CD4-positive, alpha-beta T cell (primary cell): ENCODE measurements at places on chromosomes 11 and 22.

- DNase-seq: peak; percentile 92
Measured at GRCh38 chr11:118956094-118956846, at the start of gene UPK2. Gene UPK2, plus strand, starts transcription at chr11:118956298. Its CDS starts 53 bp downstream, at chr11:118956351.

- no peak for DNase-seq
Measured at GRCh38 chr11:101817581-101817980, 97.2 kb upstream of the CEP126 start.

- DNase-seq: no peak
Measured at GRCh38 chr22:28024422-28024888, 105.4 kb upstream of the PITPNB start.

- no peak for DNase-seq
Measured at GRCh38 chr11:85755701-85756100, 55.2 kb downstream of the SYTL2 start.

DNA sequence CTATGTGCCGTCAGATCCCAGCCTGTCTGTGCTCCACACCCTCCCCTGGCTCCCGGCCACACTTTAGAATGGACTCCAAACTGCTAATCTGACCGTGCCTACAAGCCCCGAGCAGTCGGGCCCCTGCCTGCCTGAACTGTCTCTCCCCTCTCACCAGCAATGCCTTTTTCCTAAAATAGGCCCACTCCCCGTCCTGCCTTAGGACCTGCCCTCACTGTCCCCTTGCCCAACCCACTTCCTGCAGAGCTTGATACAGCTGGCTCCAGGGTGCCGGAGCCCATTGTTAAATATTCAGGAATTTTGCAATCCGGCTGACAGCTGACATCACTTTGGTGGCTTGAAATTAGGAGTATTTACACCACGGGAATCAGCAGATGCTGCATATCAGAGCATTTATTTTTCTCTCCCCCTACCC, 21.4 kb downstream of the MN1 start:
- DNase-seq: no peak

- no peak for DNase-seq
Measured at GRCh38 chr22:43838161-43838560, 24.2 kb downstream of the SULT4A1 start.

GRCh38 chr11:30454111-30454510, 131.2 kb downstream of the ARL14EP start:
- no peak for DNase-seq

- DNase-seq: no peak
Measured at GRCh38 chr11:10725114-10725906, 25.7 kb upstream of the CTR9 start.

- DNase-seq: no peak
Measured at GRCh38 chr11:74474316-74474715, 7.0 kb upstream of the KCNE3 start.

DNA sequence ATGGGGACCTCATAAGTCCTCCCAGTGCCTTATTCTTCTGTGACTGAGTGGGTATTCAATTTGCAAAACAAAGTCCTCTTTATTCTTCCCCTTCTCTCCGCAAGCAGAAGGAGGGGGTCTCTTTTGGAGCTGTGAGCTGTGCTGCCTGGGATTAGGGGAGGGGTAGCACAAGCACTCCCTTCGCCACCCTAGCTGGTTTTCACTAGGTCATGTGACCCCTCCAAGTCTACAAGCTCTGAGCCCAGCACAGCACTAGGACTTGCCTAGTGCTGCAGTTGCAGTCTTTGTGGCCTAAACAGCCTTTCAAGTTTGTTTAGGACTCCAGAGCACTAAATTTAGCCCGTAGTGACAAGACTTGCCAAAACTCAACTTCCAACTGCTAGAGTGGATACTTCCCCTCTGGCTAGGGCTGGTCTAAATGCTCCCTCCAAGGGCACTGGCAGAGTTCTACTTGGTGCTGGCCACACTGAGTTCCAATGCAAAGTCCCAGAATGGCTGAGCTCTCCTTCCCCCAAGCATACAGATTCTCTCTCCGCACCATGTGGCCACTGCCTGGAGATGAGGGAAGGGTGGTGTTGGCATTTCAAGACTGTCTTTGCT, 25.4 kb downstream of the TAF1D start:
- DNase-seq: no peak

DNA sequence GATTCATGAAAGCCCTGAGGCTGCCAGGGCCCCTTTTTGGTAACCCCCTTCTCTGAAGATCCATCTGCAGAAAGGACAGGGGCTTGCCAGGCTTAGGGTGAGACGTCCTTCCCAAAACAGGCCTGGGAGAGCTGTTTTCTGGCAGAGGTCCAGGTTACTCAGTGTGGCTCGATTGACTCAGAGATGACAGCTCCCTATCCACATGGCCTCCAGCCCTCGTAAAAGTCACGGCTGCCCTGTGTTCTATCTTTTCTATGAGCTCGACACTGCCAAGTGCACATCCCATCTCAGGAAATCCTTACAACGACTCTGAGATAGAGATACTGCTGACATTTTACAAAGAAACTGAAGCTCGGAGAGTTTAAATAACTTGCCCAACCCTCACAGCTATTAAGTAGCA, 20.4 kb downstream of the ADAMTS8 start:
- no peak for DNase-seq

GRCh38 chr11:62548545-62549335, 2.1 kb upstream of the AHNAK start:
- DNase-seq: no peak

DNA sequence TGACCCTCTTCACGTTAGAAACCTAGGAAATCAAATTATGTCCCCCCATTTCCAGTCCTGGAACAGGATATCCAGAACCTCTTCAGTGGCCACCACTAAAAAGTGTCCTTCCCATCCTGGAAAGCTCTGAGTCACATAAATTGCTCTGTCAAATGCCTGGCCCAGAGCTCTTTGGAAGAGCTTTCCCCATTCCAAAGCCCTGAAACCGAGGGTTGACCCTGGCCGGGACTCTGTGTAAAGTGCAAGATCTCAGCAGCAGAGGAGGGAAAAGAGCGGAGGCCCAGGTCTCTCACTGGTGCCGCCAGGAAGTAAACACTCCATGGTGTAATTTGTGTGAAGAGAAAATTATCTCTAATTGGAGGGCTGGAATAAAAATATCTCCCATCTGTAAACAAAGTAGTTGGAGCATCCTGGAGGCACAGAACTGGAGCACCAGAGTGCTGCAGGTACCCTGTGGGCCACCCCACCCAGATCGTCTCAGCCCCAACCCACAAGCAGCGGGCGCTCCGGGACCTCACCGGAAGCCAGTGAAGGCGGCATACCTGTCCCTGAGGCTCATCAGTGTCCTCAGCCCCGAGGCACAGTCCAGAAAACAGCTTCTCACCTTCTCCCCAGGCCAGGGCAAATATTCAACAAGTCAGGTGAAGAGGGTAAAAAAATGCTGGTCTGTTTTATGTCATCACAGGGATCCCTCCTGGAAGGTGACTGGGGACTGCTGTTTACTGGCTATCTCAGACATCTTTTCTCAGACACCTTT, 4.7 kb upstream of the JAM3 start:
- no peak for DNase-seq

GRCh38 chr11:134266841-134267251, 9.3 kb upstream of the GLB1L3 start:
- DNase-seq: no peak

DNA sequence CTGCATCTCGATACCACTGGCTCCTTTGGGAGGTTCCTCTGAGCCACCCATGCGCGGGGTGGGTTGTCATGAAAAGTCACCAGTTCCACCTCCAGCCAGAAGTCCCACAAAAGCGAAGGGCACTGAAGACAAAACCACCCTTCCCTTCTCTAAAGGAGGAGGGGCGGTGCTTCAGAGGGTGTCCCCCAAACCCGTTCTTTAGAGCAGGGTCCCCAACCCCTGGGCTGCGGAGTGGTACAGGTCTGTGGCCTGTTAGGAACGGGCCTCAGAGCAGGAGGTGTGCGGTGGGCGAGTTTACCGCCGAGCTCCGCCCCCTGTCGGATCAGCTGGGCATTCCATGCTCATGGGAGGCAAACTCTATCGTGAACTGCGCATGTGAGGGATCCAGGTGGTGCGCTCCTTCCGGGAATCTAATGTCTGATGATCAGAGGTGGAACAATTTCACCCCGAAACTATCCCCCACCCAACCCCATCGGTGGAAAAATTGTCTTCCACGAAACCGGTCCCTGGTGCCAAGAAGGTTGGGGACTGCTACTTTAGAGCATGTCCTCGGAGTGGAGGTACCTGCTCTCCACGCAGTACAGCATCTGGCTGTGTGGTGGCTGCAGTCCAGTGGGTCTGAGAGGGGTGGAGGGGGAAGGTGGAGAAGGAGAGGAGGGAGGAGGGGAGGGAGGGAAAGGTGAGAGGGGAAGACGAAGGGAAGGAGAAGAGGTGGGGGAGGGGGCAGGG, 72.9 kb upstream of the SEPTIN5 start:
- no peak for DNase-seq

GRCh38 chr22:46062971-46063631, 86.1 kb upstream of the WNT7B start:
- DNase-seq: no peak

DNA sequence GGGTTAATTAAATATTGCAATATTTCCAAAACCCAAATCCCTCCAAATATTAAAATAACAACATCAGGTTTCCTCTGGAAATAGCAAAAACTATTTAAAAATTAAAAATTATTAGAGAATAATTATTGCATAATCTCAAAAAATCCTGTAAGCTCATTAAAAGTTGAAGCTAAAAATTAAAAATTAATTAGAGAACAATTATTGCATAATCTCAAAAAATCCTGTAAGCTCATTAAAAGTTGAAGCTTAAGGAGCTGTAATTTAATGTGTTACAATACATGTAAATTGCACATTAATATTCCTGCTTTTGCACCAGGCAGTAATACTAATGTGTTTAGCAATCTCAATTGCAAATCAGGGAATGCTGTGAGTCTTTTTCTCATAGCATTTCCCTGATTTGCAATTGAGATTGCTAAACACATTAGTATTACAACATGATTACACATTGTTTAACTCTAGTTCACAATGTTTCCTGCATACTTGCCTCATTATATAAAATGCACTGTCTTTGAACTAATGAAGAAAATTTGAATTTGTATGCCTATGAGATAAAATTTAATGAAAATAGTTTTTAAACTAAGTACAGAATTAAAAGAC, 247.7 kb downstream of the GUCY1A2 start:
- DNase-seq: no peak

DNA sequence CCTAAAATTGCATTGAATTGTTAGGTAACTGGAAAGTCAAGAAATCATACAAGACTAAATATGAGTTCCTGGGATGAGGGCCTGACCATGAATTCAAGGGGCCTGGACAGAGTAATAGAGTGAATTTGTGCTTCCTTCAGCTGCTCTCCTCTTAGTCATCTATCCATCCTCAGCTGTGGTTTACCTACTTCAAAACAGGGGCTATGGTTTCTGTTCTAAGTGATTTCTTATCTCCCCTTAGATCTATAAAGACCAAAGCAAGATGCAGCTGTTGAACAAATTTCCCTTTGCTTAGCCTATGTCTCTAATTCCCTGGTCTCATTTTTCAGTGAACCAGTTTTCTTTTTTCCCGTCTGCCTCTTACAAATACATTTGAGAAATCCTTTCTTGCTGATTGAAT, 428.5 kb downstream of the FAM181B start:
- no peak for DNase-seq

DNA sequence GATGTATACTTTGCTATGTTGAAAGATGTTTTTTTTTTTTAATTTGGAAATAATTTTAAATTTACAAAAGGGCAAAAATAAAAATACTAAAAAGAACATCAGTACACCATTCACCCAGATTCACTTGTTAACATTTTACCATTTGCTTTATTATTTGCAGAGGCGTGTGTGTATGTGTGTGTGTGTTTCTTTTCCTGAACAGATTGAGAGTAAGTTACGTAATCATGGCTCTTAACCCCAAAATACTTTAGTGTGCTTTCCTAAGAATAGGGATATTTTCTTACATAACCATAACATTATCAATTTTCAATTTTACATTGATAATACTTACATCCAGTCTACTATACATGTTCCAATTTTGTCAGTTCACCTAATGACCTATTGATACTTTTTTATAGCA, 91.5 kb upstream of the HORMAD2 start:
- no peak for DNase-seq

GRCh38 chr11:28043930-28044709, 63.8 kb downstream of the KIF18A start:
- no peak for DNase-seq

- no peak for DNase-seq
Measured at GRCh38 chr11:6202041-6202440, 3.0 kb downstream of the OR52W1 start.

DNA sequence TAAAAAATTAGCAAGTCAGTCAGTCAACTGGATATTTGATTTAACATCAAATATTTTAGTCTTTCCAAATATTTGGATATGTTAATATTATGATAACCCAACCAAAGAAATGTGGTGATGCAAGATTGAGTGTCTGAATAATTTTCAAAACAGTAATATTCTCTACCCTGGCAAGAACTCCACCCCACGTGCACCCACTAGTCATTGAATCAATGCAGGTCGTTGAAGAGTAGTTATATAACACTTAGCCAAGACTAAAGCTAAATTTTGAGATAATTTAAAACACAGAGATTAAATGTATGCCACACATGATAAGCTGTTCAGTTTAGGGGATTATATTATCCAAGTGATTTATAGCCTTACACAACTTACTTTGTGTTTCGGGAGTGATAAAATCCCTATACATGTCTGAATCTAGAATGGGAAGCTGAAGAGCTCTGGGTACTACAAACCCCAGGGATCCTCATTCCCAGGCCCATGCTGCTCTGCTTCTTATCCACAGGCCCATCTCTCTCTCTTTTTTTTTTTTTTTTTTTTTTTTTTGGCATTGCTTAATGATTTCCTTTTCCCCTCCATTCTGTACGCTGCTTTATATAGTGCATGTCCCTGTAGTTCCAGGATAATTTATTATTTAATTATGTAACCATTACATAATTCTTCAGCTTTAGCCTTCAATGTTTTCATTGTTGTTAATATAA, 392.9 kb downstream of the NTM start:
- DNase-seq: no peak

DNA sequence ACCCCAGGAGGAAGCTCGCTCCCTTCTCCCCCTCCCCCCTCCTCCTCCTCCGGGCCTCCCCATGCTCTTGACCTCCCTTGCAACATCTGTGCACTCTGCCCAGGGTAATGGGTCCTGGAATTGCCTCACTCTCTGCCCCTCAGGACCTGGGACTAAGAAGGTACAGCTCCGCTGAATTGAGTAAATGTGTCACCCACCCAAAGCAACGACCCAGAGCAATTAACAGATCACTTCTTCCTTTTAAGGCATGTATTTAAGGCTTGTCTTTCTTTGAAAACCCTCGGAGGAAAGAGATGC, 15.1 kb downstream of the GDPD5 start:
- no peak for DNase-seq
